Tibial nerve (tissue), 4 donors: ENCODE measurements at places on chromosomes 1 and 21. TPM values are rescaled to one million over a fixed set of nuclear protein-coding genes. Genes with fewer than 3 reads are reported as not detected.

GRCh38 chr1:160885042-160885441 lies at the start of gene ITLN1:
Gene ITLN1, minus strand, starts transcription at chr1:160885180. Its CDS starts 303 bp downstream, at chr1:160884877.
- H3K36me3 ChIP-seq = no peaks in the 10 kb centered on the region
- H3K4me1 ChIP-seq = no peaks in the 10 kb centered on the region
- no peaks in the 10 kb centered on the region for H3K27me3 ChIP-seq
- DNase-seq = no peak
- H3K27ac ChIP-seq = no peak within 1 kb of the TSS

GRCh38 chr1:177948336-177948972 lies 21.4 kb downstream of the SEC16B start:
- H3K27ac ChIP-seq = no peak overlapping the region
- no peaks in the 10 kb centered on the region for H3K4me1 ChIP-seq
- peak; percentile 65 for DNase-seq
- H3K36me3 ChIP-seq = peaks cover 47% of the 10 kb centered on the region
- H3K4me3 ChIP-seq = no peak overlapping the region
- no peaks in the 10 kb centered on the region for H3K27me3 ChIP-seq

- peak; percentile 18 for DNase-seq
- no peaks in the 10 kb centered on the region for H3K27me3 ChIP-seq
- H3K4me3 ChIP-seq = no peak overlapping the region
- H3K4me1 ChIP-seq = no peaks in the 10 kb centered on the region
Measured at GRCh38 chr1:110746644-110747259, 72.0 kb upstream of the KCNA3 start.

GRCh38 chr1:199815947-199816346 lies 211.6 kb upstream of the NR5A2 start:
- H3K4me3 ChIP-seq = no peak overlapping the region
- H3K4me1 ChIP-seq = no peaks in the 10 kb centered on the region
- H3K36me3 ChIP-seq = no peaks in the 10 kb centered on the region
- H3K27me3 ChIP-seq = no peaks in the 10 kb centered on the region
- no peak for DNase-seq

The MCOLN3 gene
- total RNA-seq = 10.7 TPM

The SLC25A34 gene
- 23.7 TPM for total RNA-seq

The CLCA1 gene
- not detected for total RNA-seq

- H3K27me3 ChIP-seq = no peaks in the 10 kb centered on the region
- H3K4me3 ChIP-seq = no peak overlapping the region
- H3K4me1 ChIP-seq = no peaks in the 10 kb centered on the region
- no peaks in the 10 kb centered on the region for H3K36me3 ChIP-seq
- DNase-seq = no peak
- no peak overlapping the region for H3K27ac ChIP-seq
Measured at GRCh38 chr1:153919876-153920852, 2.6 kb downstream of the GATAD2B start.

DNA sequence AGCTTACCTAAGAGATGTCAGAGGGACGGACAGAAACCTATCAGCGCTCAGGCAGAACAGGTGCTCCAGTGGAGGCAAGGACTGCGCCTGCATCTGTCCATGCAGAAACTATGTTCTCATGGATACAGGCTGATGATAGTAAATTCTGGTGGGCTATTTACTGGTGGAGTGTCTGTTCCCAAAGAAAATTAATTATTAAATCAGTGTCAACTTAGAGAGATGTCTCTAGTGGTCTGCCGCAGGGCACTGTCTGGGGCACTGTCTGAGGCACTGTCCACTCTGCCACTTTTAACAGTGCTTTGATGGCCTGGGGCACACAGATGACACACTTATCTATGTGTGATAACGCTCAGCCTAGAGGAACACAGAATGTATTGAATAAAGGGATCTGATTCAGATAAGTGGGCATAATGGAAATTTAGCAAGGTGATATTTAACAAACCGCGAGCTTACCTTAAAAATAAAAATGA lies 148.1 kb downstream of the RGS7 start:
- H3K4me3 ChIP-seq = no peak overlapping the region
- H3K4me1 ChIP-seq = no peaks in the 10 kb centered on the region
- H3K36me3 ChIP-seq = no peaks in the 10 kb centered on the region
- H3K27ac ChIP-seq = no peak overlapping the region

The NEK2 gene
- not detected for total RNA-seq

DNA sequence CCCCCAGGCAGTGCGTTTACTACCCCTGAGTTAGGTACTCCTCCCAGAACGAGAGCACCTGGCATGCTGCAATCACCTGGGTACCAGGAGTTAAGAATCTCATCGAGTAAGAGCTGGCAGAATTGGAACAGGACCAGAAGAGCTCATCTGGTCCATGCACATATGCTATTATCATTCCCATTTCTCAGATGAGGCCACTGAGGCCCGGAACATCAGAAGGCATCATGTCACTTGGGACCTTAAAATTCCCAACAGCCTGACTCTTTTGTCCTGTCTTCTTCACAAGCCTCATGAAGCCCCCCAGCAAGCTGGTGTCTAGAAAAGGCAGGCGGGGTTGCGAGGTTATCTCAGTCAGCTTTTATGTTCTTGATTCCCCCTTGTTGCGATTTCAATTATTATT lies 13.9 kb upstream of the IFFO2 start:
- no peak overlapping the region for H3K27ac ChIP-seq
- no peaks in the 10 kb centered on the region for H3K4me1 ChIP-seq
- no peaks in the 10 kb centered on the region for H3K36me3 ChIP-seq
- DNase-seq = no peak
- H3K4me3 ChIP-seq = no peak overlapping the region
- H3K27me3 ChIP-seq = no peaks in the 10 kb centered on the region

DNA sequence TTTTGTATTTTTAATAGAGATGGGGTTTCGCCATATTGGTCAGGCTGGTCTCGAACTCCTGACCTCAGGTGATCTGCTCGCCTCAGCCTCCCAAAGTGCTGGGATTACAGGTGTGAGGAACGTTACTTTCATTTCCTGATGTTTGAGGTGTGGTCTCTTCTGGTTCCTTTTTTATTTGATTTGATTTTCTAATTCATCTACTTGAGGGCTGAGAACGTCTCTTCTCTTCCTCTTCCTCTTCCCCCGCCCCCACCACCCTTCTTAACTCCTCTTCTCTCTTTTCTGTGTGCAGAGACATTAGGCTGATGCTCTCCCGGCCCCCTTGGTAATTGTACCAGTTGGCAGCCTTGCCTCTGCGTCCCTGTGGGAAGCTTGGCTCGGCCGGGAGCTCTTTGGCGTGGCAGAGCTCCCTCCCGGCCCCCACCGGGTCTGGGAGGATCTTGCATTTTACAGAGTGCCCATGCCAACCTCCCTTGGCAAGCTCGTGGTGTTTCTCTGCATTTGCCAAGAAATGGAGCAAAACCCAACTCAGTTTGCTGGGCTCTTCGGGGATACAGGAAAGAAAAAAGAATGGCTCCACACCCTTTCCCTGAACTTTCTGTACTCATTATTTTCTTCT lies 19.9 kb downstream of the CRYAA start:
- no peaks in the 10 kb centered on the region for H3K36me3 ChIP-seq
- DNase-seq = peak; percentile 14
- H3K4me1 ChIP-seq = no peaks in the 10 kb centered on the region
- H3K27ac ChIP-seq = no peak overlapping the region
- H3K27me3 ChIP-seq = no peaks in the 10 kb centered on the region

GRCh38 chr1:43405219-43405875 lies 15.6 kb downstream of the SZT2 start:
- no peak for DNase-seq
- H3K4me1 ChIP-seq = no peaks in the 10 kb centered on the region
- H3K4me3 ChIP-seq = no peak overlapping the region
- peaks cover 75% of the 10 kb centered on the region for H3K36me3 ChIP-seq

- H3K4me1 ChIP-seq = no peaks in the 10 kb centered on the region
- no peaks in the 10 kb centered on the region for H3K27me3 ChIP-seq
- H3K36me3 ChIP-seq = no peaks in the 10 kb centered on the region
Measured at GRCh38 chr1:219833214-219833815, 95.0 kb downstream of the SLC30A10 start.

DNA sequence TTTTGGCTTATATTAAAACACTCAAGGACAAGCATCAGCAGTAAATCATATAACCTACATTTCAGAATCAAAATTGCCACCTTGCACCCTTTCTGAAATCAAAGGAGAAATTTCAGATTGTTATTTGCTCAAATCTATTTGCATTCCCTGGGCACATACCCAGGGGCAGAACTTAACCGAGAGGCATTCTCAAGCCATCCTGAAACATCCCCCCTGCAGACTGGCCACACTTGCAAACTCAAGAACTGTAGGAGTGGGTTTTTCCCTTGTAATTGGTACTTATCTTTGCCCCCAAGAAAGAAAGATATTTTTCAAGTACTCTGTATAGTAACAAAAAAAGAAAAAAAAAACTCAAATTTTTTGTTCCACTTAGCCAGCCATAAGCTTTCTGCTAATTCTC lies 213.6 kb upstream of the ESRRG start:
- H3K4me3 ChIP-seq = no peak overlapping the region
- DNase-seq = no peak
- no peaks in the 10 kb centered on the region for H3K36me3 ChIP-seq
- H3K27me3 ChIP-seq = no peaks in the 10 kb centered on the region
- no peak overlapping the region for H3K27ac ChIP-seq

DNA sequence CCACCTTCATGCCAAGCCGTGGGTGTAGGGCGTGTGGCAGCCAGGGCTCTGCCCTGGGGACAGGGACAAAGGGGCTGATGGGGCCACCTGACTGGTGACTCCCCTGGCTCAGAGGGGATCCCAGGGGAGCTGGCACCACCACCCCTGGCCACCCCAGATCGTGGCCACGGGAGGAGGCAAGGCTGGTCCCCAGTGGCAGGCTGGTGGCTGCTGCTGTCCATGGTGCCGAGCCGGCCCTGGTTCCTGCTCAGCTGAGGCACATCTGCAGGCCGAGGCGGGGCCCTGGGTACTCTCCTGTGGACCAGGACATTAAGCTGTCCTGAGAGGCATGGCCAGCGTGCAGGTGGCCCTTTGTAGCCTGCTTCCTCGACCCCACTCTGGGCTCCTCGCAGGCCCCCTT lies 6.5 kb downstream of the PLCH2 start:
- no peak overlapping the region for H3K4me3 ChIP-seq
- no peaks in the 10 kb centered on the region for H3K4me1 ChIP-seq
- H3K36me3 ChIP-seq = no peaks in the 10 kb centered on the region
- no peak overlapping the region for H3K27ac ChIP-seq

GRCh38 chr21:34157521-34157920 lies 84.1 kb downstream of the MRPS6 start:
- H3K4me1 ChIP-seq = no peaks in the 10 kb centered on the region
- no peaks in the 10 kb centered on the region for H3K27me3 ChIP-seq
- no peak overlapping the region for H3K4me3 ChIP-seq
- H3K27ac ChIP-seq = no peak overlapping the region

- peaks cover under 1% of the 10 kb centered on the region for H3K4me1 ChIP-seq
- H3K36me3 ChIP-seq = no peaks in the 10 kb centered on the region
- no peak overlapping the region for H3K4me3 ChIP-seq
- H3K27me3 ChIP-seq = no peaks in the 10 kb centered on the region
Measured at GRCh38 chr1:18155881-18156385, 48.3 kb downstream of the IGSF21 start.

The CLEC20A gene
- 4.6 TPM for total RNA-seq

GRCh38 chr1:218890451-218890850 lies 283.2 kb upstream of the LYPLAL1 start:
- no peak overlapping the region for H3K27ac ChIP-seq
- no peaks in the 10 kb centered on the region for H3K36me3 ChIP-seq
- no peaks in the 10 kb centered on the region for H3K4me1 ChIP-seq
- H3K4me3 ChIP-seq = no peak overlapping the region
- DNase-seq = no peak

GRCh38 chr1:114026797-114027196 lies 47.5 kb downstream of the OLFML3 start:
- H3K4me3 ChIP-seq = no peak overlapping the region
- no peak overlapping the region for H3K27ac ChIP-seq
- H3K36me3 ChIP-seq = no peaks in the 10 kb centered on the region
- no peaks in the 10 kb centered on the region for H3K4me1 ChIP-seq
- no peaks in the 10 kb centered on the region for H3K27me3 ChIP-seq

The DNAJC8 gene
- total RNA-seq = 81.0 TPM

GRCh38 chr1:246608616-246609376 lies 42.5 kb downstream of the CNST start:
- H3K27me3 ChIP-seq = no peaks in the 10 kb centered on the region
- H3K36me3 ChIP-seq = no peaks in the 10 kb centered on the region
- H3K4me3 ChIP-seq = no peak overlapping the region
- H3K27ac ChIP-seq = peak overlapping the region; percentile 71
- no peaks in the 10 kb centered on the region for H3K4me1 ChIP-seq
